ENCODE measurements at places on chromosomes 2 and 18. TPM values are rescaled to one million over a fixed set of nuclear protein-coding genes. Genes with fewer than 3 reads are reported as not detected.

Gene SERPINB11
- total RNA-seq = not detected

Gene UGT1A5
- not detected for total RNA-seq

Gene FSIP2
- 0.28 TPM for total RNA-seq

Gene GULP1
- total RNA-seq = not detected
